ENCODE measurements at places on chromosomes 3 and 15. TPM values are rescaled to one million over a fixed set of nuclear protein-coding genes. Genes with fewer than 3 reads are reported as not detected.

DNA sequence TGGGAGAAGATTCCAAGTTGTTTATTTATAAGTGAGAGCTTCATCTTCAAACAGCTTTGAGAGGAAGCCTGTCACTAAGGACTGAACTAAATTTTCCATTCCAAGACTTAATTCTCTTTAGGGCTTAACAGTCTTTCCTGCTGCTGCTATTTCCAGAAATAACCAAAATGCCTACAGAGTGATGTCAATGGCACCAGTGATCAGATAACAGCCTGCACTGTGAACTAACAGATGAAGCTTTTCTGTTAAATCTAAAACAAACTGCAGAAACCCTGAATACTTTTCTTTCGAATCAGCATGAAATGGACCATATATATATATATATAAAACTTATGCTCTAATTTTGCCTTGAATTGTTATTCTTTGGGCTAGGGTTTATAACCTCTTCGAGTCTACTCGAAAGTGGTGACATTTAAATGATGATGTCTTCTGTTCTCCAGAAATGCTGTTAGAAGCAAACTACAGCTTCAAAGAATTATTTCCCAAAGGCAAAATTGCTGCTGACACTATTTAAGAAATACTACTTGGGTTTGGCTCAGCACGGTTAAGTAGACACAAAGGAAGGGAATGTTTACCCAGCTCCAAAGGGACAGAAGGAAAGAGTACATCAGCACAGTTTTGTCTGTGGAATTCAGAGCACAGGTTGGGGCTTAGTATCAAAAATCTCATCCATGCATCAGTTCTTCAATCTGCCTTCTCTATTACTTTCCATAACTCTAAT is 238.5 kb upstream of the LRRN1 start:
- H3K36me3 ChIP-seq: no peaks in the 10 kb centered on the region
- H3K4me3 ChIP-seq: no peak overlapping the region
- H3K27ac ChIP-seq: no peak overlapping the region

DNA sequence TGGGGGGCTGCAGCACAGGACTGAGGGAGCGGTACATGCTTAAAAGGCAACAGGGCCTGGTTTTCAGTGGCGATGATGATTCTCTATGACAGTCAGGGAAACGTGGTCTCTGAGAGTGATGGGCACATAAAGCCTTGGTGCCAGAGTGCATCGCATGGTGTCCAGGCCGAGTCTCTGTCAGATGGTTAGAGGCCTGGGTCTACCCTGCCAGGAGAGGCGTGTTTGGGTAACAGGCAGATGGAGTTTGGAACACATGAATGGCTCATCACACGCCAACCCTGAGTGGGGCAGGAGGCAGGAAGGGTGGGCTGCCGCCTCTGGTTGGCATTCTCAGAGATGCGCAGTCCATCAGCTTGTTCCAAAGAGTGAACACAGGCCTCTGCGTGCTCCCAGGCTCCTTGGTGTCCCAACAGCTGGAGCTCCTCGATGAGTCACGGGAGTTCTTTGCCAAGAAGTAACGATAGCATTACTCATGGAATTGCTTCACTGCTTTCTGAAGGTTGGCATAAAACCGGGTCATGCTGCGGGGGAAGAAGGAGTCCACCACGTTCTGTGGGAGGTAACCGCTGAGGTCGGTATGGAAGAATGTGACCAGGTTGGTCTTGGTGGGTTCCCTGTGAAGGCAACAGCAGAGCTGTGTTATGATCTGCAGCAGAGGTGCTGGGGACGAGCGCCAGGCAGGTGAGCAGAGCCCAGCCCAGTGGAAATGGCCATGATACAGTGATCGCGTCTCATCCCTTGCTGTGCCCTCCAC is 11.0 kb downstream of the STARD5 start:
- H3K4me1 ChIP-seq: peaks cover 16% of the 10 kb centered on the region
- peak overlapping the region; percentile 50 for H3K27ac ChIP-seq
- H3K36me3 ChIP-seq: no peaks in the 10 kb centered on the region
- no peaks in the 10 kb centered on the region for H3K27me3 ChIP-seq
- no peak overlapping the region for H3K4me3 ChIP-seq
- peak; percentile 77 for DNase-seq

GRCh38 chr3:194352667-194353246 is 1.6 kb upstream of the CPN2 start:
- no peak for DNase-seq
- H3K4me3 ChIP-seq: no peak overlapping the region
- H3K27ac ChIP-seq: no peak overlapping the region
- H3K27me3 ChIP-seq: no peaks in the 10 kb centered on the region
- no peaks in the 10 kb centered on the region for H3K36me3 ChIP-seq

GRCh38 chr3:178392511-178392926 is 143.7 kb upstream of the KCNMB2 start:
- DNase-seq: no peak
- H3K4me3 ChIP-seq: no peak overlapping the region
- H3K27ac ChIP-seq: no peak overlapping the region
- no peaks in the 10 kb centered on the region for H3K4me1 ChIP-seq
- no peaks in the 10 kb centered on the region for H3K36me3 ChIP-seq

DNA sequence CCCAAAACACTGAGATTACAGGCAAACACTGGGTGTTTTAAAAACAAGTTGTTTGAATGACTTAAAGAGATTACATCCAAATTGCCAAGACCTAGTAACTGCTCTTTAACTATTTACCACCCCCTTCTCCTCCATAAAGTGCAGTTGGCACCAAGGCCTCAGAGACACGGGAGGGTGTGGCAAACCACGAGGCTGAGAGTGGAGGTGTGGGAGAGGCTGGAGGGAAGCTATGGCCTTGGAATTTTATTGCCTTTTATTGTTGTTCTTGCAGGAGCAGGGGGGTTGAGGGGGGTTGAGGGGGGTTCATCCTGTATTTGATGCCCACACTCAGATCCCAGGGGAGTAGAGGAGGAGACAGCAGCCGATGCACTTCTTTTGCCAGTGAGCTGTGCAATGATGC is 75.9 kb upstream of the CTDSPL start:
- peaks cover 28% of the 10 kb centered on the region for H3K4me1 ChIP-seq
- H3K4me3 ChIP-seq: no peak overlapping the region
- no peaks in the 10 kb centered on the region for H3K36me3 ChIP-seq
- no peak for DNase-seq

DNA sequence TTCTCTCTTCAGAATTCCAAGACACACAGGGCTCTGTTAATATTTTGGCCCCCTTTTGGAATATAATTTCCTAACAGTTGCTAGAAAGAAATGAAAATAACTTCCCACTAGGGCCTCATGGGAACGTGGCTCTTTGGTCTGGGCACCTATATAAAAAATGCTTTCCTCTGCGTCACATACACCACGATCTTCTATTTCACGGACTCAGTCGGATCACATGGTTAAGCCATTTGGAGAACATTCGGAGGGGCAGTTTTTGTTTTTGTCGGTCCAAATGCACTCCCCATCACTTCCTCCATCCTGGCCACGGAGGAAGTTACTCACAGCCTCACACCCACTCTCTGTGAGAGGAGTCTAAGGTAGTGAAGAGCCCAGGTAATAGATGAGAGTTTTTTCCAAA is 21.0 kb downstream of the TMEM44 start:
- H3K4me1 ChIP-seq: no peaks in the 10 kb centered on the region
- H3K27me3 ChIP-seq: no peaks in the 10 kb centered on the region
- no peak overlapping the region for H3K4me3 ChIP-seq
- no peaks in the 10 kb centered on the region for H3K36me3 ChIP-seq

TMEM207 gene
- total RNA-seq: 0.19 TPM

CAMKV gene
- total RNA-seq: 2.3 TPM

CFAP20DC gene
- 42.0 TPM for total RNA-seq

SPATA12 gene
- total RNA-seq: 4.3 TPM

Data from testis (tissue), 5 donors.